ENCODE measurements at places on chromosomes 3 and 15.

DNA sequence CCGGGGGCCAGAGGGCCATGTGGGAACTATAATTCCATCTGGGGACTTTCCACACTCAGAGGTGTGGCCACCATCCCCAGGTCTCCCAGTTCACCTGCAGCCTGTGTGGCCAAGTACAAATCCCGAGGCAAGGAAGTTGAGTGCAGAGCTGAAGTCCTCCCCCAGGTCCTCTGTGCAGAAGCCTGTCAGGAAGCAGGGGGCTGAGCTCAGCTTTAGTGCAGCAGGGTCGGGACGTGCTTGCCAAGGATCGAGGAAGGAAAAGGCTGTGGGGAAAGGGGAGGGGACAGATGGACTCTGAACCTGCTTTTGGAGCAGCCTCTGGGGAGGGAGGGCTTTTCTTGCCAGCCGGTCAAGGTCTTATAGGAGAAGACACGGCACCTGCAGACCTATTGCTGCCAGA is 67.7 kb downstream of the CHRNA7 start:
- no peak for DNase-seq

GRCh38 chr3:30069056-30069455 is 537.3 kb upstream of the TGFBR2 start:
- DNase-seq: no peak

DNA sequence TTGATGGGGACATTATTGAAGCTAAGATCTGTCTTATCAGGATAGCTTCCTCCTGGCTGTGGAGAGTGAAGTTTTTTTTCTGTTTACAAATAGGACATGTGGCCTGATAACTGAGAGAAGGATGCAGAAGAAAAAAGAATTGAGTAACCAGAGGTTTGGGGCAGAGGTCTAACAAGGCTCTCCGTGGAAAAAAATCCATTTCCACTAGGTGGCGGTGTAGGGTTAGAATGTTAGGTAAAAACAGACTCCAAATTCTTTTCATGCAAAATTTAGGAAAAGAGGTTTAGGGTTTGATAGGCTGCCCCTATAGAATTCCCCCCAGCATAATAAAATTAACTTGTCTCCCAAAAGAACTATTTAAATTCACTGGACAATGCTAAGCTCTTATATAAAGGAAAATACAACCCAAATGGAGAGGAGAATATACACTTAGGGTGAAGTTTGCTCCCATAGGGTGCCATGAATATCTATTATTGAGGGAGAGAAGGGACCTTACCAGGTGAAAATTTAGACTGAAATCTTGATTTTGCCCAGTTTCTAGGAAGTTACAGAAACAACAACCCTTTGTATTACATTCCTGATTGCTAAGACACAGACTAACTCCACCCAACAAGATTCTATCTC is 1560.4 kb downstream of the OTOL1 start:
- no peak for DNase-seq

GRCh38 chr3:156615592-156616173 is 58.7 kb upstream of the TIPARP start:
- DNase-seq: no peak

DNA sequence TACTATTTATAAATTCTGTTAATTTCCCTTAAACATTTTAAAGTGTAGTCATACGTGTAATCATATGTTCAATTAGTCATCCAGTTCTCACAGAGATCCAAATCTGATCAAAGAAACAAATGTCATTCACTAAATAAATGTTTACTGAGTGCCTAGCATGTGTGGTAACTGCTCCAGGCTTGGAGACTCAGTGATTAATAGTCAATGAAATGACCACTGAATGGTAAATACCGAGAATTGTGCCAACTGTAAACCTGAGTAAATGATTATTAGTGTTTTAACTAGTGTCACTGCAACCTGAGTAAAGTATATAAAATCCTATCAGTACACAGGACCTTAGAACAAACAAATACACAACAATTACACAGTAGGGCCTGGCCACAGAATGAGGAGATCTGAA is 52.3 kb downstream of the SH3GL3 start:
- no peak for DNase-seq

DNA sequence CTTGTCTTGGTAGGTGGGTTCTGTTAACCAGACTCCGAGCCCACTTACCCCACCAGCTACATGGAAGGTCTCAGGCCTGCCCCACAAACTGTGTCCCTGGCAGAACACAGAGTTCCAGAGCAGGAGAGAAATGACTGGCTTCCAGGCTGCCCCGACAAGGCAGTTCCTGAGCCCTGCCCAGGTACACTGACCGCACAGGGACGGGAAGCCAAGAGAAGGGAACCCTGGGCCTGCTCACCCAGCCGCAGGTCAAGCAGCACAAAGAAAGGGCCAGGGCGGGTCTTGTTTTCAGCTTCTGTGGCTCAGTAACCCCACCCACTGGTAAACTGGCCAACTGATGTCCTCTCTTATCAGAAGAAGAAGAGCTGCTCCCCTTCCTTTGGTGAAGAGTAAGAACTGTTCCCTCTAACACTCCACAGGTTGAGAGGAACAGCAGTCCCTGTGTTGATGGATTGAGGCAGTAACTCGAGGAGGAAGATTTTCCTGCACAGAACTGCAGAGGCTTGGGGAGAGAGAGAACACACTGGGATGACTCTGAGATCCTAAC is 68.4 kb downstream of the CRTC3 start:
- DNase-seq: peak; percentile 19

DNA sequence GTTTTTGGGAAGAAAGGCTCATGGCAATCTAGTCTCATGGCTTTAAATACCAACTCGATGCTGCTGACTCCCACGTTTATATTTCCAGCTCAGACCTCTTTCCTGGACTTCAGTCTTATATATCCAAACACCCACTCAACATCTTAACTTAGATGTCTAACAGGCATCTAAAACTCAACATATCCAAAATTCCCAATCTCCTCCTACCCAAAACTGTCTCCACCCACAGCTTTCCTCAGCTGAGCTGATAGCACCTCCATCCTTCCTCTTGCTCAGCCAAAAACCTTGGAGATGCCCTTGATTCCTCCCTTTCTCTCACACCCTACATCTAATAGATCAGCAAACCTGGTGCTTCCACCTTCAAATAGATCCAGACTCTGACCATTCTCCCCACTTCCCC is 202.5 kb downstream of the TLE3 start:
- DNase-seq: no peak

- no peak for DNase-seq
Observed at GRCh38 chr3:134374105-134374790, at the start of gene AMOTL2. Gene AMOTL2, minus strand, starts transcription at chr3:134374447. Its CDS starts 3,014 bp downstream, at chr3:134371433.

- peak; percentile 87 for DNase-seq
Observed at GRCh38 chr3:52253314-52254304, 8.1 kb downstream of the PPM1M start.

GRCh38 chr3:165885558-165886270 is 48.5 kb upstream of the BCHE start:
- no peak for DNase-seq

DNA sequence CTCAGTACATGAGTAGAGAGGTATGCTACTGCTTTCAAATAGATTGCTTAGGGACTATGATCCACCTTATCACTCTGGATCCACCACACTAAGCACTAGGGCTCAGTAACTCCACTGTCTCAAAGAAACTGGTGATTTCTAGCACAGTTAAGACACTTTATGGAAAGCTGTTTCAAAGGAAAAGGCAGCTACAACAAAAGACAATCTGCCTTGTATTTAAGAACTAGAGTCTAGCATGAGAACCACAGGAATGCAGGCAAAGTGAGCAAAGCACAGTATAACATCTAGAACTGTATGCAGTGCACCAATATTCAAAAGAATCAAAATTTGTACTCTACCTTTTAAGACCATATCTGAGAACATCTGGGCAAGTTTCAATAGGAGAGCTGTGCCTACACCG is 17.9 kb downstream of the TFRC start:
- no peak for DNase-seq

DNA sequence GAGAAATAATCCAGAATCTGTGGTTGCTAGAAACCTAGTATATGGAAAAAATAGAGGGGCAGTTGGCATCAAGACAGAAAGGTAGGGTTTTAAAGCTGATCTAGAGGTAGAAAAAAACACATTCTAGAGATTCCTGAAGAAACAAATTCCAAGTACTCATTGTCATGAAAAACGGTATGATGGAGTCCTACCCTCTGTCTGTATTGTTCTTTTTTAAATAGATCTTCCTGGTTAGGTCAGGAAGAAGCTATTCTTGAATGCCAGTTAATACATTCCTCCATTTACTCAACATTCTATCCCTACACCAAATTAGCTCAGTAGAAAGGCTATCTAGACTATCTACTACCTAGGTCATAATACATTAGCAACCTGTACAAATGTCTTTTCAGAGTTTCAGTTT is 364.7 kb downstream of the FHIT start:
- no peak for DNase-seq

DNA sequence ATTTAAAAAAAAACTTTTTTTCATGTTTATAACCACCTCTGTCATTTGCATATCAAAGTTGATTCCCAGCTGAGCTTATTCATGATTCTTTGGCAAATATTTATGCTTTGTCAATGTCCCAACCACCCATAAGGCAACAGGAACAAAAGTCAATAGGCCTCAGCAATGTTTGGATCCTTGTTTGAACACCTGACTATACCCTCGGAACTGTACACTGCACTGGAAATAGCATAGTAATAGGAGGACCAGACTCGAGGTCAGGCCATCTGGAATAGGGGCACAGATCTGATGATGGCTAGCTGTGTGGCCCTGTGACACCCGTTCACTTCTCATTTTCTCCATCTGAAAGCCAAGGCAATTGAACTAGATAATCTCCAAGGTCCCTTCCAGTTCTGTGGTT is 301.7 kb upstream of the ATP11B start:
- no peak for DNase-seq

- no peak for DNase-seq
Observed at GRCh38 chr3:10726787-10727186, 89.2 kb upstream of the SLC6A11 start.

DNA sequence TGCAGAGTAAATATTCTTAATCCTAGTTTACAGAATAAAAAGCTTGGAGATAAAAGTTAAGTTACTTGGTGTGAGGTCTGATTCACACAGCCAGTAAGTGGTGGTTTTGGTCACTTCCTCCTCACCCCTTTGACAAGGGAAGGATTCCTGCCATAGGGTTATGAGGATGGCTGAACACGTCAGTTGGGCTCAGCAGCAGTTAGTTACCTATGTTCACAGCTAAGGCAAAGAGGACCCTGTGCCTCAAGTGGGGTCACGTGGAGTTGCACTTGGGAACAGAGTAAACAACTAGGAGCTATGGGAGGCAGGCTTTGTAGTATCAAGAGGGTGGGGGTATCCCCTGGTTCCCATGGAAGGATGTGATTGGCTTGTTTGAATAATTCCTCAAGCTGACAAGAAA is 232.2 kb downstream of the UBE2E2 start:
- DNase-seq: no peak

DNA sequence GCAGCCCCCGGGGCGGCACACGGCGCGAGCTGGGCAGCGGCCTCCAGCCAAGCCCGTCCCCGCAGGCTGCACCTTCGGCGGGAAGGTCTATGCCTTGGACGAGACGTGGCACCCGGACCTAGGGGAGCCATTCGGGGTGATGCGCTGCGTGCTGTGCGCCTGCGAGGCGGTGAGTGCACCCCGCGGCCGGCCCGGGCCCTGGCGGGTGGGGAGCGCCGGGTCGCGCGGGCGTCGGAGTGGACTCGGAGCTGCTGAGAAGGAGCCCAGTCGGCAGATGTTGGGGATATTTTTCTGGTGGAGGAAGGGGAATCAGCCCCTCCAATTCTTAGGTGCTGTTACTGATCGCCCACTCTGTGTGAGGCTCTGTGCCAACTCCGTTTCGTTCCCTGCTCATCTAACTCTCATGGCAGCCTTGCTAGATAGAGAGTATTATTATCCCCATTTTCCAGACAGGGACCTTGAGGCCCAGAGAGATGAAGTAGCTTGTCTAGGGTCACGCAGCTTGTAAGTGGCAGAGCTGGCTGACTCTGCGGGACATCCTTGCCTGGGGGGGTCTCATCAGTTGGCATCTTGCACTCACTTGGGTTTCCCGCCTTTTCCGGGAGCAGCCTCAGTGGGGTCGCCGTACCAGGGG is 890 bp downstream of the CHRD start:
- no peak for DNase-seq

DNA sequence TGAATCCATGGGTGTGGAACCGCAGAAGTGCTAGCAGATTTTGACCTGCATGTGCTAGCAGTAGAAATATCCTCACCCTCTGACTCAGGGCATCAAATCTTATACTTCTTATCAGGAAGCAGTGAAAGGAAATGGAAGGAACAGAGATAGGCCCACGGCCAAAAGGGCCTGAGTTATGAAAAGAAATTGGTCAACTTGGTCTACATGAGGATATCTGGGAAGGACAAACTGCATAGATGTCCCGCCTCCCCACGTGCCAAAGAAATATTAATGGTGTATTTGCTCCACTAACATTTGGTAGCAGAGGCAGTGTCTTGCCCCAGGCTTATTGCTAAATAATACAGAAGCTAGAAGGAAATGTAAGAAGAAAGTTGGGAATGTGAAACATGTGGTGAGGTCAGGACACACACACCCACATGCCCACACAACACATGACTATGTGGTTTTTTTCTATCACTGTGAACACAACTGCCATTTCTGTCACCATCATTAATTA is 93.6 kb upstream of the COL8A1 start:
- no peak for DNase-seq

- no peak for DNase-seq
Observed at GRCh38 chr3:6928064-6928463, 67.1 kb downstream of the GRM7 start.

DNA sequence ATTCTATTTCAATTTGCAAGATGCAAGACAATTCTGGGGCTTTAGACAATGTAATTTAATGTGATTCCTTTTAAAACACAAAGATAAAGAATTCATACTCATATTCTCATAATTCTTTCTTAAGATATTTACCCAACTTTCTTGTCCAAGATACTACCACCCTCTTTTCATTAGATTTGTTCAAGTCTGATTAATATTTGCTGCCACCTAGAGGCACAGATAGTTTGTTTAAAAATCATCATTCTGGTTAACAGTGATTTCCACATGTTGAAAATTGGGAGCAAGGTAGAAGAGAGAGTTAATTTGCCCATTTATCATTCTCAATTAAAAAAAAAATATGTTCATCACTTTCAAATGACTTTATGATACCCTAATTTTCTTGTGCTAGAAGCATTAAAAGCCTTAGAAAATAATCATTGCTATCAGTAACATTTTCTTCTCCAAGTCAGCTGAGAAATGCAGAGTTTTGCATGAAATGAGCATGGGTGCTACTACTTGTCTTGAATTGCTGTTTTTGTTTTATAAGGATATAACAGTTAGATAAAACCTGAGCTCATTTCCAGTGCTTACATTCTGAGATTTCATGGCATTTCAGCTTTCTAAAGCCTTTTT is 11.6 kb downstream of the TAMM41 start:
- no peak for DNase-seq
